ENCODE measurements at places on chromosomes 11 and 22. TPM values are rescaled to one million over a fixed set of nuclear protein-coding genes. Genes with fewer than 3 reads are reported as not detected.

MISFA gene
- 1.5 TPM for total RNA-seq

H19 gene
- 413 TPM for total RNA-seq

ELFN2 gene
- total RNA-seq: 0.28 TPM

SIK2 gene
- 4.5 TPM for total RNA-seq

DNA sequence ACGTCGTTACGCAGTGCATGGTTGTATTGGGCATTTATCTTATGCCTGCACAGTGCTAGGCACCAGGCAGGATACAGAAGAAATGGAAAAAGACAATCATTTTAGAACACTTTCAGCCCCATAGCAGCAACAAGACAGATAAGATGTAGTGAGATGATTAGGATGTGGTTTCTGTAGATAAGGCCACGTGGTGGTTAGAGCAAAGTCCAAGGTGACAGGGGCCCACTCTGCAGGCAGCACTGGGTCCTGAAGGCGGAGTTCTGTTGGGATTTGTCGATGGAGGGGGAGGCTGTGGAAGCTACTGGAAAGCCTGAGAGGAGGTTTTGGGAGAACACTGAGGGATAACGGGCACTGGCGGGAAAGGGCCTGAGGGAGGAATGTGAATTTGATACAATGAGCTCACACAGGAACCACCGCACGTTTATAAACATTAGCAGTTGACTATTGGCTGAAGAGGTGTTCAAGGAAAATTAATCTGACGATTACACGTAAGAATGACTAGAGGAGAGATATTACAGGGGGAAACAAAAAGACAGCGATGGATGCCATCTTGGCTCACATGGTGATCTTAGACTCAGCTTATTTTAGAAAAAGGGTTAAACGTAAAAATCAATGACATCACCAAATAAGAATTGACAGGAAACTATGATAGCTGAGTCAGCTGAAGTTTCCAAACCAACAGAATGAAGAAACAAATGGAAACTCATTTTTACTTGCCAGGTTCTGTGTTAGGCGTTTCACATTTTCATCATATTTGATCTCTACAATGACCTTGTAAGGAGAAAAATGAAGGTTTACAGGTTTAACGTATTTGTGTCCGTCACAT, 551.0 kb downstream of the OPCML start:
- no peak for DNase-seq

GRCh38 chr11:72132646-72133045, 2.9 kb upstream of the FOLR3 start:
- no peak for DNase-seq

DNA sequence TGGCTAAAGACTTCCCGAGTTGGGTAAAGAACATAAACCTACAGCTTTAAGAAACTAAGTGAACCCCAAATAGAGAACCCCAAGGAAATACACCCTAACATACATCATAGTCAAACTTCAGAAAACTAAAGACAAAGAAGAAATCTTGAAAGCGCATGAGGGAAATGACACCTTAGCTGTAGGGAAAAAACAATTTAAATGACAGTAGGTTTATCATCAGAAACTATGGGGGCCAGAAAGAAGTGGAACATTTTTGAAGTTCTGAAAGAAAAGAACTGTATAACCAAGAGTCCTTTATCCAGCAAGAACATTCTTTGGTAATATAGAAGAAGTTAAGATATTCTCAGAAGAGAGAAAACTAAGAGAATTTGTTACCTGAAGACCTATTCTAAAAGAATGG, 15.5 kb upstream of the OR2AT4 start:
- DNase-seq: no peak

GRCh38 chr22:30326255-30326705, 461 bp downstream of the TBC1D10A start:
- no peak for DNase-seq

GRCh38 chr11:87892291-87892690, 283.0 kb downstream of the RAB38 start:
- no peak for DNase-seq

GRCh38 chr11:59365232-59366018, 6.7 kb downstream of the OR5AN1 start:
- DNase-seq: no peak

DNA sequence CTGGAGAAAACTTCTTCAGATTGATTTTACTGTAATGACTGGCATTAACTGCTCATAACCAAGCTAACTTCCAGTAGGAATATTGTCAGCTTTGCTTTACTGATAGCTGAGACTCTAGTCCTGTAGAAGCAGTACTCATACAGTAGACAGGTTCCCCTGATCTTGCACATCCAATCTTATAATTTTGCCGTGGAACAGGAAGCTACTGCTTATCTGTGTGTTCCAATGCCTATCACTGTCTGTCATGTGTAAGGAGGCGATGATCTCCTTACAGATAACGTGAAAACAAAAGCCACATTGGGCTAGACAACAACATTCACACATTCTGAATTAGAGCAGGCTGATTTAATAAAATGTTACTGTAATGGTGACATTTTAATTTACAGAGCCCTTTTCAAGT, 13.2 kb downstream of the HSD17B12 start:
- no peak for DNase-seq

- DNase-seq: no peak
These were observed 1.1 kb upstream of the APOA1 start for GRCh38 chr11:116838321-116839084.

DNA sequence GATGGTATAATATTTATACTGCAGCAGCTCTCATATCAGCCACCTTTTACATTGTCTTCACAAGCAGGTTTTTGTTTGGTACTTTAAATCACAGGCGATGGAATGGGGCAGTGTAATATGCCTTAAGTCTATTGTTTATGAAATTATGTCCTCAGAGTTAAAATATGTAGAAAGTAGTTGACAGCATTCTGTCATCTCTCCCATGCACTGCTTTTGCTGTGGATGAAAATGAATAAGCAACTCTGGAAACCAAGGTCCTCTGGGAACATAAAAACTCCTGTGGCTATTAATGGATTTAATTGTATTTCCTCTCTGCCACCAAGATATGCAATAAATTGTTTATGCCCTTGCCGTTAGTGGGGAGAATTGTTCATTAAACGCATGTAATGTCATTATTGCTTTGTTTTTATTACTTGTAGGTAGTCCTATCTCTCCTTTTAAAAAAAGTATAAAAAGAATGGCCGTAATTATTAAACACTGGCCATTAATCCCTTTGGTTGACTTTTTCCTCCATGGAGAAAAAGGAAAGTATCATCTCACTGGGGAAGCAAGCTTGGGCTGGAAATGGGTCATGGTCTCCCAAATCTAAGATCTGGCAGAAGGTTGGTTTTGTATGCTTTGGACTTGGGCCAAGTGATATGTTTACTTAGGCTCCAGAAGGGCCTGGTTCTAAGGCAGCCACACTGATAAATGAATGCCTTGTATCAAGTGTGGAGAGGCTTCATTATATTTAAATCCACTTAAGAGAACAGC, 13.1 kb downstream of the PACS1 start:
- no peak for DNase-seq

GRCh38 chr22:44424867-44425693, 73.0 kb downstream of the RTL6 start:
- no peak for DNase-seq

All from thymus (tissue), 14 donors.